ENCODE measurements at places on chromosomes 1 and 21.

- DNase-seq: no peak
These were observed 57.3 kb downstream of the SLC25A24 start for GRCh38 chr1:108142773-108143394.

GRCh38 chr21:35026153-35026500, 23.0 kb downstream of the RUNX1 start:
- no peak for DNase-seq

GRCh38 chr1:43632135-43632670, 17.7 kb upstream of the KDM4A start:
- DNase-seq: no peak

- no peak for DNase-seq
These were observed 148.4 kb upstream of the HMCN1 start for GRCh38 chr1:185585770-185586169.

DNA sequence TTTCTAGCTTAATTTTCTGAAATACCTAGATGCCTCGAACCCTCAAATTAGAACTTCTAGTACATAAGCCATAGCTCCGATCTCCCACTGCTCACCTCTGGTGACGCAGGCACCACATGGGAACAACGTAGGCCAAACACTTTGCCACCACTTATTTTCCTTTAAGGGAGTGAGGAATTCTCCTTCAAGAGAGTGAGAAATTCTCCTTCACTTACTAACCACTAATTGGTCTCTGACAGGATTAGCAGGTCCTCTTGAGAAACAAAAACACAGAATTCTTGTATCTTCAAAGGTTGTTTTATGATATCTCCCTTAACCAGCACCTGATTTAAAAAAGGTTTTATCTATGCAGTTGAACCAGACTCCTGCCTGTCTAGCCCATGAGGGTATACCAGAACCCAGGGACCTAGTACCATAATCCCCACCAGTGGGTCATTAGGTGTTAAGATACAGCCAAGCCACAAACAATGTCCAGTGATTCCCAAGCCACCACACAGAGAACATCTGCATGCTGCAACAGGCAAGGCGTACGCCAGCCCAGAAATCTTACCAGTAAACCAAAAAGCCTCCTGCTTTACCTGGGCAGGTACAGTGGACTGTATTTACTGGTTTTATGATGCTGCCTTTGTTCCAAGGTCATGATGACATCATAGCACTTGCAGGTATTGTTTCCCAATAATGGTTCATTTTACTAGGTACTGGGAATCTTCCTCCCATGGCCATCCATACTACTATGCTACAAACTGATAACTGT, 20.3 kb upstream of the CXADR start:
- no peak for DNase-seq

DNA sequence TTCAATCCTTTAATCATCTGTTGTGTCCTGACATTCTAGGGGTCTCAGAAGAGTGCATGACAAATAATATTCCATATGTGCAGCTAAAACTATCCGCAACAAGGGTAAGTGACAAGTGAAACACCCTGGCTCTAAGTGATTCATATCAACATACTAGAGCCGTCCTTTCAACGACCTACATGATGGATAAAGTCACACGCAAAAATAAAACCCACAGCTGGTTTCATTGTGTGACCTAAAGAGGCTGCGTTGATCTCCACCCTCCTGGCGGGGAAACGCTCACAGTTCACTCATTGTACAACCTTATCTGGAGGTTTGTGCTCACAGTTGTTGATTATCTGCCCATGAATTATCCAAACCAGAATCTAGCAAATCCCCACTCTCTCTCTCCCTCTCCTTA, 365.3 kb upstream of the PKN2 start:
- no peak for DNase-seq

GRCh38 chr1:26593385-26593784, 63.8 kb downstream of the RPS6KA1 start:
- DNase-seq: no peak

GRCh38 chr1:94000510-94001282, 91.5 kb upstream of the GCLM start:
- no peak for DNase-seq

GRCh38 chr1:147741065-147741464, 19.3 kb downstream of the GJA5 start:
- DNase-seq: no peak
